ENCODE measurements at places on chromosomes 7 and 10.
A peak's percentile ranks its signal among the peaks of the same experiment; 100 is the strongest.

DNA sequence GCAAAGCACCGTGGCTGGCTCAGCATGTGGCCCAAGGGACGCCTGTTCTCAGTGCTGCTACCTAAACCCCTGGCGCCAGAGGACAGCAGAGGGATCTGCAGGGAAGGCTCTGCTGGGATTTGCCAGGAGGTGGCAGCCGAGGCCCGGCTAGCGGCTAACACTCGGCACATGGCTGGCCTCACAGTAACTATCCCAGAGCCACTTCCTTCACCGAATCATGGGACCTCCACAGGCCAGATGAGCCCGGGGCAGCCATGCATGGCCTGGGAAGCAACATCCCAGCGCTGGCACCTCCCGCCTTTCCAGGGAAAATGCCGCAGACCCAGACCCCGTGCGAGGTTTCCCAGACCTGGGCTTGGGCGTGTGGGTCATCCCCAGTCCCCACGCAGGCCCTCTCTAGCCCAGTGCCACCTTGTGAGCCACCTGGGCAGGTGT lies 36.4 kb downstream of the DPYSL4 start:
- peak; percentile 36 for DNase-seq

DNA sequence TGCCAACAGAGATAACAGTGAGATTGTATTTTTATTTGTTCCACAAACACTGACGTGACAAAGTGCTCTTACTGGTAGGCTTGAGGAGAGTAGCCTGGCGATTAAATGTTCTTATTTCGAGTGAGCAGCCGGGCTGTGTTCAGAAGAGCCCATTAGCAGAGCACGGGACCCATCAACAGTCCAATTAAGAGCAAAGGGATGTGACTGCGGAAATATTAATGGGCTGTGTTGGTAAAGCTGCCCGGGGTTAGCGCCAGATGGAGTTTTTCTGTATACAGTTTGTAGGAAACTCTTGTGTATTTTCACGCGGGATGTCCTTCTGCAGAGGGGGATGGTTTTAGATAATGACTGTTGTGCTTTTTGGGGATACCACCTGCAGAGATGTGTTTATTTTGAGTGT lies 104.3 kb downstream of the KIAA1217 start:
- no peak for DNase-seq

DNA sequence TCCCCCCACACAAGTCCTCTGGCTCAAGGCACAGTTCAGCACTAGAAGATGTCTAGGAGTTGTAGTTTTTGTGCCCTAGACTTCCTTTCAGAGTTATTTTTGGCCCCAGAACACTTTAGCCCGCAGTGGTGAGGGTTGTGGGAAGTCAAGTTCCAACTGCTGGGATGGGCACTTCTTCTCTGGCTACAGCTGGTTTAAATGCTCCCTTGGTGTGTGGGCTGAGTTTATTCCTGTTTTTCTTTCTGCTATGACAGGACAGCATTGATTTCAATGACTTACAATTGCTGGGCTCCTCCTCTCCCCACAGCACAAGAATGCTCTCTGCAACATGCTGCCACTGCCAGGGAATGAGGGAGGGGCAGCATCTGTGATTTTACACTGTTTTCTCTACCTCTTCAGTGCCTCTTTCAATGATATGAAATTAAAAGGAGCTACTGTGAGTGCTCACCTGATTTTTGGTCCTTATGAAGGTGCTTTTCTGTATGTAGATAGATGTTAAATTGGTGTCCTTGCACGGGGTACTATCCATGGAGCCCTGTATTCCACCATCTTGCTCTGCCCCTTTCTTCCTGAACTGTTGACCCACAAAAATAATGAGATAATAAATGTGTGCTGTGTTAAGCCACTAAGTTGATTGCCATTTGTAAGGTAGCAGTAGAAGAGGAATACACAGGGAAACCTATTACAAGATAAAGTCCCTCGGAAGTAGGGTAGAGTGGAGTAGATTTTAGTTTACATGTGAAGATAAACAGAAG lies 56.3 kb downstream of the SLC13A1 start:
- no peak for DNase-seq

GRCh38 chr7:69338144-69338543 lies 260.1 kb upstream of the AUTS2 start:
- no peak for DNase-seq

GRCh38 chr7:156111-157007 lies 36.0 kb upstream of the FAM20C start:
- no peak for DNase-seq

GRCh38 chr10:122308417-122309141 lies 37.5 kb downstream of the BTBD16 start:
- DNase-seq = no peak

DNA sequence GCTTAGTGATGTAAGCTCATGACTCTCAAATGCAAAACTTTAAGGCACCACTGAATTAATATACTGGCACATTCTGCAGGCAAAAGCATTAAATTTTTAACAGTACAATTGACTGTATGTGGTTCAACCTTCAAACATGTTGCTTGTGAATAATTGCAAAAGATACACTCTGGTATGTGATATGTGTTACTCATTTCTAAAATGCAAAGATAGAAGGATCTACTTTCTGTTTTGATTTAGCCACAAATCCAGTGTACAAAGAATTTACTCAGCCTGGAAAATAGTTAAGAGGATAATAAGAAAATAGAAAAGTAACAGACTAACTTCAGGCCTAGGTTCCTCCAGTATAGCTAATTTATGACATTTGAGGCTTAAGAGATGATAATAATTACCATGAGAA lies 66.6 kb upstream of the NOBOX start:
- DNase-seq = no peak

GRCh38 chr7:43674559-43675436 lies 54.5 kb downstream of the COA1 start:
- no peak for DNase-seq

DNA sequence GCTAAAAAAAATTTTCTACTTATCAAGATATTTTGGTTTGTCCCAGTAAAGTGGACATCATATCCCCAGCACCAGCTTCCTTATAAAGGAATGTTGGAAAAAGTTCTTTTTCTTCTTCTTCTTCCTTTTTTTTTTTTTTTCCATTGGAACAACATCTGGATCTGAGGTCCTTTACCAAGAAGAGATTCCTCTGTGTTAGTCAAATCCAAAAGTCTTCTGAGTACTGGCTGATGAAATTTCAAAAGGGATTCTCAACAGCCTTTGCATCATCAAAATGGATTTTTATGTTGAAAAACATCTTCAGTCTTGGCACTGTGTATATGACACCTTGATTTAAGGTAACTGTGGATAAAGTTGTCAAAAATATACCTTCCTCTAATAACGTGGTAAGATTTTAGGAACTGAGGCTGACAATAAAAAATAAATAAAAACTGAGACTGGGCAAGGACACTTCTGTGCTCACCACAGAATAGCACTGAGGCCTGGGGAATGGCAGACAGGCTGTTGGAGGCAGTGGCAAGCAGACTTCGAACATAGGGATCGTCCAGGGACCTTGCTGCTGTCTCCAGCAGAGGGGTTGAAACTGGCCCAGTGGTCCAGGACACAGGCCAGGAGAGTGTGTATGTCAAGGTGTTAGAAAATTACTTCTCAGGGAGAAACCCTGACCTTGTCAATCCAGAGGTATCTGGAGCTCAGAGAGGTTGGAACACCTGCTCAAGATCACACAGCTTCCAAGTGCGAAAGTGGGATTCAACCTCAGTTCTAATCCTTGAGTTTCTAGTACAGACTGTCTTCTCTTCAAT lies 130.4 kb downstream of the PTPN20 start:
- no peak for DNase-seq

- DNase-seq = no peak
Measured at GRCh38 chr7:112580717-112581435, 100.1 kb downstream of the LSMEM1 start.

DNA sequence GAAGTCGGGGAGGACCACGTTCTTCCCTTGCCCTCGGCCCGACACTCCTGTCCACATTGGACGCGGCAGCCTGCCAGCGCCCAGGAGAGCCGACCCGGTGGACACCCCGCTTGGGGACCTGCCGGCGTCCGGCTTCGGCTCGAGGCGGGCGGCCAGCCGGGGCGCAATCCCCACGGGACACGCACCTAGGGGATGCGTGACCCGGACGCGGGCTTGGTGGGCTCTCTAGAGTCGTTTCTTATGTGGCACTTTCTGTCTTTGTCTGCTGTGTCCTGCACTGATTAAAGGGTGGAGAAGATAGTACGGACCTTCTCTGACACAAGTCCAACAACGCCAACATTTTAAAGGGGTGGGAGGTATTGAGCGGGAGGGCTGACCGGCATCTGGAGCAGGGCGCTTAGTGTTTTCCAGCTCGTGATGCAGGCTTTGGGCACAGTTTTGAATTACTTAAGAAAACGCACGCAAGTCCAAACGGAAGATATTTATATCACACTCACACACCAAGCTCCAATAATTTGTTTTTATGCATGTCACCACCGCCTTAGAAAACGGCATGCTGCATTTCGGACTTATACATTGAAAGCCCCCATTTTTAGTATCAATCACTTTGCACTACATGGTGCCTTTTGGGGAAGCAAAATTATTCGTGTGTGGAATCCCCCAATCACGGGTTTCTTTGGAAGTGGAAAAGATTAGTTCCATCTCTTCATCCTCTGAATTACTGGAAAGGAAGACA lies 3.9 kb upstream of the SPAG6 start:
- no peak for DNase-seq

DNA sequence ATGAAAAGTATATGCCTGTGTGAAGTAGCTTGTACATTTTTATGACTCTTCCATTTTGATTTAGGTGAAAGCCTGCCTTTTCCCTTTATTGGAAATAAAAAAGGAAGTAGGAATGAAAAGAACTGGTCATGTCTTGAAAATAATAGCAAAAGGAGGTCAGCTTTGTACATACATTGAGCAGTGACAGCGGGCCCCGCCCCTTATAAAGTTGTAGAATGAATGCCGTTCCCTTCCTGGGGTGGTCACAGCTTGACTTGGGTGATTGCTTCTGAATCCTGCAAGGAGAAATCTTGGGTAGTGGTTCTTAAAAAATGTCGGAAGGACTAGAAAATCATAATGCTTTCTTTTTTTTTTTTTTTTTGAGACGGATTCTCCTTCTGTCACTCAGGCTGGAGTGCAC lies 31.7 kb downstream of the CAMK1D start:
- DNase-seq = no peak

DNA sequence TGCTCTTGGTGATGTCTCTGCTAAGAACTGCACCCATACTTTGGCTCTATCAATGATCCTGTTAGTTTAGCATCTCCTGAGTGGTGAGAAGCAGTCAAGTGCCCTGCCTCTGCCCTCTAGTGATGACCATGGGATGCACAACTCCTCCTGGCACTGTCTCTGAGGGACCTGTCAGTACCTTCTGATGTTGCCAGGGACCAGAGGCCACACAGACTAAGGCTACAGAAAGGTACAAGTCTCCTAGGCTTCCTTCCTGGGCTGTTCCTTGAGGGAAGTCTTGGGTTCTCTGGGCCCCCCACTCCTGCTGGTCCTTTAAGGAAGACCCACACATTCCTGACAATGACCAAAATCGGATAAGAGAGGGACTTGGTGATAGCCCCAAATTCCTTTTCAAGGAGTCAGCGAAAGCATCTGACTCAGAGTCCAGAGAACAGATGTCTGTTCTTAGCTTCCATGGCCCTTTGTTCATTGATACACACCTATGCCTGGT lies 15.3 kb downstream of the NKX2-3 start:
- no peak for DNase-seq

DNA sequence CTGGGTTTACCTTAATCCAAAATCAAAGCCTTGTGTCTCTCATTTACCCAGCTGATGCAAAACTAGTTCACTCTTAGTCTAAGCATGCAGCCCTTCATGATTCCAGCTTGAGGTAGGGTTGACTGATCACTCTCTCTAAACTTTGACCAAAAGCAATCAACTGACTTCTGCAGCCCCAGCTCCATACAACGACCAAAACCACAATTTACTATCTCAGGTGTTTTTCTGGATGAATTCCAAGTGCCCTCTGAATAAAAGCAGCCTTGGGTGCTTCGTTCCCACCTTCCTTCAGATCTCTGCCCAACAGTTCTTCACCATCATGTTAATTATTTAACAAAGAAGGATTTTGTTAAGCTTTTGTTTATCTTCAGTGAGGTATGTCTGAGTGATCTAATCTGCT lies 62.6 kb downstream of the CCDC6 start:
- no peak for DNase-seq

DNA sequence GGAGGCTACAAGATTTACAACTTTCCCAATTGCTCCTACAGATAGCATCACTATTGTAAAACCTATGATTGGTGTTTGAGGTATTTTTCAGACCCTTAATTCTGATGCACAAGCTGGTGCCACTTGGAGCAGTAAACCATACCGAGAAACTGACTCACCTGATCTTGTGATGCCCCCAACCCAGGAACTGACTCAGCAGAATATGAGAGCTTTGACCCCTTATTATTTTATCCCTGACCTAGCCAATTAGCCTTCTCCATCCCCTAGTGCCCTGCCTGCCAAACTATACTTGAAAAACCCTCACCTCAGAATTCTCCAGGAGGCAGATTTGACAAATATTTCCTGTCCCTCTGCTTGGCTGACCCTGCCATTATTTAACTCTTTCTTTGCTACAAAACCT lies 585.9 kb upstream of the GHITM start:
- DNase-seq = no peak

- DNase-seq = no peak
Measured at GRCh38 chr7:135711139-135711469, 16.9 kb downstream of the SLC13A4 start.

- DNase-seq = no peak
Measured at GRCh38 chr10:34732926-34733325, 82.2 kb downstream of the PARD3 start.

DNA sequence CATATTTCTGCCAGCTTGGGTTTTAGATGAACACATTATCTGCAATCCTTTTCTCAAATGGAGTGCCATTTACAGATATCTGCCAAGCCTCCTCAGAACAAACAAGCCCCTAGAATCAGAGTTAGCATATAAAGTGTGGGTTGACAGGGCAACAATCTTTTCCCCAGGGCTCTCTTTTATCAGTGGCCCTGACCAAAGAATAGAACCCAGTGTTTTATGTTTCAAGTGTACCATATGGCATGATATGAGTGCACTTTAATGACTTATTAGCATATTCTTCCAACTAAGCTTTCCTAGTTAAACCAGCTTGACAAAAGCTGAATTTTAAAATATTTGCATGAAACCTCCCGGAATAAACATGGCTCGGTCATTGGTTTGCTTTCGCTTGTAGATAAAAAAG lies 57.3 kb downstream of the EVX1 start:
- no peak for DNase-seq

DNA sequence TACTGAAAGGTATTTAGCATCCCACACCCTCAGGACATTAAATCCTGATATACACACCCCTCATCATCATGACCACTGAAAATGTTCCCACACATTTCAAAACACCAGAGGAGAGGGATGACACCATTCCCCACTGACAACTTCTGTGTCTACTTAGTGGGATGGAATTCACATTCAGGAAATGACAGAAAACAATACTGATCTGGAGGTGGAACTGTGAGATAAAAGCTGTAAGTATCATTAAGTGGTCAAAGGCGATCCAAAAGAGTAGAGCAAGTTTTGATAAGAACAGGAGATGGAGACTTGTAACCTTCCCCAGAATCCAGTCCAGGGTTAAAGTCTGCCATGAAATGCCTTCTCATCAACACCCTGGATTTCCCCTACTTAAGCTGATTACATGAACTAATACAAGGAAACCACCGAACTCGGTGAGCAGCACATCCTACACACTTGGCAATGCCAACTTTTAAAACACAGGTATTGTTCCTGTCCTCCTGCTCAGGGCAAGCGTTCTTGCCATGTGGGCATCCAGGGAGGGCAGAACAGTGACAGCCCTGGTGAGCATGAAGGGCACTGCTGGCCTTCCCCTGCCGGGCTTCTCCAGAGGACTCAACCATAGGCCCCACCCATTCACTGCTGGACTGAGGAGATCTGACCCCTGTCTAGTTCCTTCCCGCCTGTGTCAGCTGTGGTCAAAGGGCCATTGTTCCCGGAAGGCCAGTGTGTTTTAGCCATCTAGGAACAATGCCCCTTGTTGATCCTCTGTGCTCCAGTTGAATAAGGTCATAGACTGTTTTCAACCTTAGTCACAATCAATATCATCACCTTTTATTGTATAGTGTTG lies 85.0 kb downstream of the SGMS1 start:
- no peak for DNase-seq
